ENCODE measurements at places on chromosomes 7 and 10.

- DNase-seq = no peak
These were observed 20.8 kb downstream of the RALA start for GRCh38 chr7:39644170-39644569.

- no peak for DNase-seq
These were observed 20.0 kb downstream of the GLI3 start for GRCh38 chr7:42217053-42217452.

DNA sequence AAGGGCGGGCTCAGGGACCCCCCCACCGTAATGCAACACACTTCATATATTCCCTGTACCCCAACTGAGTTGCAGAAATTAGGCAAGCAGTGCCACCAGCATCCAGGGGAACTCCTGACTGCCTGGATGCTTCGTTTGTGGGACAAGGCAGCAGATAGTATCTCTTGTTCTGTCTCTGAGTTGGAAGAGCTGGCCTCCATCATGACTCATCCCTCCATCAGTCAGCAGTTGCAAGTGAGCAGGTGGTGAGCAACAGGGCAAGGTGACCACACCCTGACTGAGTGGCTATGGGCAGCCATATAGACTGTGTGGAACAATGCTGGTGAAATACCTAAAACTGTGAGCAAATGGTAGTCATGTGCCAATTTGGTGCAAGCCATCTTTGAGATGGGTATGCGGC lies 22.8 kb upstream of the ADAMTS14 start:
- DNase-seq = no peak

GRCh38 chr10:72653383-72654096 lies 27.7 kb upstream of the MICU1 start:
- no peak for DNase-seq

GRCh38 chr7:126667742-126668366 lies 584.9 kb downstream of the GRM8 start:
- DNase-seq = no peak

DNA sequence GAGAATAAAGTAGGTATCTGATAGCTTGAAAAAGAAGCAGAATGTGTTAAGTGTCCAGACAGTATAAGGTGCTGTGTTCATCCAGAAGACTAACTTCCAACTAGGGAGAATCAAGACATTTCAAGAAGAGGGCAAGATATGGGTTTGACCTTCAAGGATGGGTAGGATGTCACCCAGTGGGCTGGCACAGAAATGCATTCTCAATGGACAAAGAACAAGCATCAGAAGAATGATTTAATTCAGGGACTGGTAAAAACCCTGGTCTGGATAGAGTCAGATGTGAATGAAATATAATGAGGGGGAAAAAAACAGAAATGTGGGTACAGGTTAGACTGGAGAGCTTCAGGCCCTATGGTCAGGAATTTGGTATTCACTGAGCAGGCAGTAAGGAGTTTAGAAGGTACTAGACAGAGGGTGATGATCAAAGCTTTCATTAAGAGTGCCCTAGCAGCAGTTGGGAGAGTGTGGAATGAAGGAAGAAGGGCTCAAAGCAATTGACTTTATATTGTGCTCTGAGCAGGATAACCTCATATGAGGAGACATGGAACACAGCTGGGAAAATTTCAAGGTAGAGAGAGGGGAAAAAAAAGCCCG lies 180.7 kb upstream of the ANK3 start:
- DNase-seq = no peak

- no peak for DNase-seq
These were observed 78.6 kb downstream of the ARL5B start for GRCh38 chr10:18737841-18738240.

DNA sequence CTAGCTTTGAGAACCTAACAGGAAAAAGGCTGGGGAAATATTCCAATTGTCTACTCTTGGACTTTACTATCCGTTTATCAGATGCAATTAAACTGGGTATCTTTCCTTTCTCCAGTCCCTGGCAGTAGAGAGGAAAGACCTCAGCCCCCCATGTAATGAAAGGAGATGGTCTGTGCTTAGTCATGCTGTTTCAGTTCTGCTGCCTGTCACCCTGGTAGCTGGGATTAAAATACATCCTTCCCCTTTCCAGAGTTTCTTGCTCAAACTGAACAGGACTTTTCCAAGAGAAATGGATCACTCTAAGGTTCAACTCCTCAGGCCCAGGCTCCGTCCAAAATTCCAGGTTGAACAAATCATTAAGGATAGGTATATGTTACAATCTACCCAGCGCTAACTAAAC lies 202.9 kb downstream of the PTEN start:
- DNase-seq = no peak

DNA sequence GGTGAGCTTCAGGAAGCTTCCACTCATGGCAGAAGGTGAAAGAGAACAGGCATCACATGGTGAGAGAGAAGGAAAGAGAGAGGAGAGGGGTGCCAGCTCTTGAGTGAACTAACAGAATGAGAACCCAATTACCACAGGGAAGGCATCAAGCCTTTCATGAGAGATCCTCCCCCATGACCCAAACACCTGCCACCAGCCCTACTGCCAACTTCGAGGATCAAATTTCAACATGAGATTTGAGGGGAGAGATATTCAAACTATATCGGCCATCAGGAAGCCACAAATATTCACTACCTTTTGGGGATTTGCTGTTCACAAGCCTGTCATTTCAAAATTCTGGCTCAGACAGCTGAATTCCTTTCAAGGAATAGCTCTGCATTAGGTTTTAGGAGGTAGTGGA lies 39.9 kb upstream of the SMNDC1 start:
- DNase-seq = no peak

- DNase-seq = no peak
These were observed 157.3 kb downstream of the SND1 start for GRCh38 chr7:127809261-127809702.

DNA sequence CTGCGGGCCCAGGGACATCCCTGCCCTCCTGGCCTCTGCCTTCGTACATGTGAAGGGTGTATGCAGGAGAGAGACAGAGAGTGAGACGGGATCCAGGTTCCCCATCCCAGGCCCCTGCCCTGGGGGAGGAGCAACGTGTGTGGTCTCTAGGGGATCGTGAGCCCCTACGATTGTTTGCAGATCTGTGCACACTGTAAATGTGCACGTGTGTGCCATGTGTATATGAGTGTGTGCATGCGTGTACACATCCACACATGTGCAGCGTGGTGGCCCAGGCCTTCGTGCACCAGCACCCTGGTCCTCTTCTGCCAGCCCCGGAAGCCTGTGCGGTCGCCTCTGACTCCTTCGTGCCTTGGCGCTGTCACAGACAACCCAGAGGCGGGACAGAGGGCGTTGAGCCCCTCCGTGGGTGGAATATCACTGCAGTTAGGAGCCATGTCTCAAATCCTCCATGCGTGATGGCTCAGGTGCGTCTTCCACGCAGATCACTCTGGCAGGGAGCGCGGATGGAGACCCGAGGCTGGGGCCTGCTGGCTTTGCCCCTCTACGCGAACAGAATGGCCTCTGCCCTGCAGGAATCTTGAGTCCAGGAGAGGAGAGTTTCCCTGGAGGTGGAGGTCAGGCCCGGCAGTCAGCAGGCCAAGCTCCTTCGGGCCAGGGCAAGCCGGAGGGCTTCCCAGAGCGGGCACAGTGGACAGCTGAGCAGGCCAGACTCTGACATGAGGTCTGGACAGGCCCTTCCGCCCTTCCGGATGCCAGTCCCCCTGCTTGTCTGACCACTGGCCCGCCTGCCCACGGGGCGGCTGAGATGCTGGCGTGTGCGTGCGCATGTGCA lies 97.5 kb downstream of the UNCX start:
- DNase-seq = no peak

GRCh38 chr10:132345345-132345744 lies 13.4 kb downstream of the LRRC27 start:
- DNase-seq = no peak

GRCh38 chr7:102208826-102209225 lies 77.8 kb upstream of the SH2B2 start:
- DNase-seq = no peak

- DNase-seq = no peak
These were observed 336.8 kb downstream of the ARL4A start for GRCh38 chr7:13024121-13024674.

- no peak for DNase-seq
These were observed 826.4 kb downstream of the LRMDA start for GRCh38 chr10:76257816-76258215.

GRCh38 chr10:13905281-13905680 lies 318.5 kb downstream of the PRPF18 start:
- DNase-seq = no peak

DNA sequence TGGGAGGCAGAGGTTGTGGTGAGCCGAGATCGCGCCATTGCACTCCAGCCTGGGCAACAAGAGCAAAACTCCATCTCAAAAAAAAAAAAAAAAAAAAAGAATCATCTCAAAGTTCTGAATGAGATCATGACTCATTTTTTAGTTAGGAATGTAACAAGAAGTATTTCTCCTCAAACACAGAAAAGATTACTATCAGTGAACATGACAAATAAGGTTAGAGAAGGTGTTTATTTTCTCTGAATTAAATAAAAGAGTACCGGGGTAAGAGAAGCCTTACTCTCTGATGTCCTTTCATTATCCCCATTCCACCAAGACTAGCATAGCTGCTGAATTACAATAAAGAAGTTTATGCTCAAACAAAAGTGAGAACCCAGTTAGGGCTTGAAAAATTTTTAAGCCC lies 50.1 kb downstream of the IPMK start:
- no peak for DNase-seq

- no peak for DNase-seq
These were observed 74.5 kb upstream of the PDE1C start for GRCh38 chr7:32144676-32145075.

- peak; percentile 33 for DNase-seq
These were observed 13.6 kb upstream of the BPGM start for GRCh38 chr7:134632937-134633540.

- DNase-seq = peak; percentile 17
These were observed 83.1 kb downstream of the SH3PXD2A start for GRCh38 chr10:103772096-103772845.

DNA sequence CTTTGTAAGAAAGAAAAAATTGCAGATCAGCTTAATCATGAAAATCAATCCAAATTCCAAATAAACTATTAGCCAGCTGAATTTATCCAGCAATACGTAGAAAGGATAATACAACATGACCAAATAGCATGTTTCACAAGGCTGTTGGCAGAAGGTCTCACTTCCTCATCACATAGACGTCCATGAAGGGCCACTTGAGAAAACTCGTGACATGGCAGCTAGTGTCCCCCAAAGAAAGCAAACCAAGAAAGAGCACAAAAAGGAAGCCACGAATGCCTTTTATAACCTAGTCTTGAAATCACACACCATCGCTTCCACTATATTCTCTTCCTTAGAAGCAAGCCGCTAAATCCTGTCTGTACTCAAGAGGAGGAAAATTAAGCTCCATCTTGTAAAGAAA lies 105.6 kb upstream of the NRBF2 start:
- no peak for DNase-seq

GRCh38 chr7:137798073-137798763 lies 48.6 kb downstream of the DGKI start:
- DNase-seq = no peak

DNA sequence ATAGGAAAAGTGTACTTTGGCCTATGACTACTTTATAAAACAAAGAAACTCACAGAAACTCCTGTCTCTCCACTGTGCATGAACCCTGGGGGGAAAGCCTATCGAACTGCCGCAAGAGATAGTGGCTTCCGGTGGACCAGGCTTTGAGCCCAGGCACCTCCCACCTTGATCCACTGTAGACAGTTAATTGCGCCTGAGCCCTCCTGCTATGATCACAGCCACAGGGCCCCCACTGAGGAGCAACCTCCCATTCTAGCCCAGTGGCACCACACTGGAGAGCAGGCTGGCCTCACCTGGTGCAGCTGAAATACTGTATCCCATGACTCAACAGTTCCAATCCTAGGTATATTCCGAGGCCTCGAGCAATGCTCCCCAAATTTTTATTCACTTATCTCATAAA lies 98.8 kb downstream of the COBL start:
- DNase-seq = no peak

DNA sequence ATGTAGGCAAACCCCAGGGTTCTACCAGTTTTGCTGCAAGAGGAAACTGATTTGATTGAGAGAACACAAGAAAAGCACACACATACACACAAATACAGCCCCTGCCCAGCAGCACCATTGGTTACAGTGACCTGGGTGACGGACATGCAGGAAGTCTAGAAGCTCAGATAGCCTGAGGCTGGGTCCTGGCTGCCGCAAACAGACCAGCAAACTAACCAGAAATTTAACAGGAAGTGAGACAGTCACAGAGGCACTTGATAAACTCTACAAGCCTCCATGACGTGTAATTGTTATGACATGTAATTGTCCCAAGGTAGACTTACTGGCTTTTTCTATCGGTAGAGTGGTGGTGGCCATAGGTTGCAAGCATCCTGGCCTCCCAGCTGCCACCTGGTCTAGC lies 58.9 kb downstream of the PRKAR2B start:
- DNase-seq = no peak

DNA sequence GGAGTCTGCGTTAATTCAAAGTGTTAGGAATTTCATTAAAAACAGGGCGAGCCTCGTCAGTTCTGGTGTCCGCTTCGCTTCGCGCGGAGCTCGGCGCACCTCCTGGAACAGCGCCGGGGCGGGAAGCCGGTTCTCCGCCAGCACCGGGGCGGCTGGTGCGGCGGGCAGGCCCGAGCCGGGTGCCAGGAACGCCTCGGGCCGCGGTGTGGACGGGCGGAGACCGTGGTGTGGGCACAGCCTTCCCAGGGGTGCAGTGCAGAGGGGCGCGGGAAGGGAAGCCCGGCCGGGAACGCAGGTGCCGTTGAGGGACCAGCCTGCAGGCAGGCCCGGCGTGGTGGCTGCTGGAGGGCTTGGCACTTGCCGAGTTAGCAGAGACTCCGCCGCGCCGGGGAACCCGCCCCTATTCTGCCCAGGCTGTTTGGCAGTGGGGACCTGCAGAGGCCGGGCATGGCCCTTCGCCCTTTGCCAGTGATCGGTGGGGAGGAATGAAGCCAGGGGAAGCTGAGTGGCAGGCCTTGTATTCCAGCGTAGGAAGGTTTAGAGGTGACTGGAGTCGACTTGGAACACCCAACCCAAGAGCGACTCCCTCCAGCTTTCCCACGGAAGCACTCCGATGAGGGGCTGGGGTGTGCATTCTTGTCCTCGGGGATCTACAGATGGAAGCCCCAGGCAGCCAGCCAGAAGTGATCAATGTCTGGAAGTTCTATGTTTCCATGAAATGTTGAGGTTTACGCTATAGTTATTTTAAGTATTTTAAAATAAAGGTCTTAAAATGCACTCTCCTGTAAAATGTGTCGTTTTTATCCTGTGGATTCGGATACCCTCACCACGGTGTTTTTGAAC lies 945 bp upstream of the RHEB start:
- no peak for DNase-seq

DNA sequence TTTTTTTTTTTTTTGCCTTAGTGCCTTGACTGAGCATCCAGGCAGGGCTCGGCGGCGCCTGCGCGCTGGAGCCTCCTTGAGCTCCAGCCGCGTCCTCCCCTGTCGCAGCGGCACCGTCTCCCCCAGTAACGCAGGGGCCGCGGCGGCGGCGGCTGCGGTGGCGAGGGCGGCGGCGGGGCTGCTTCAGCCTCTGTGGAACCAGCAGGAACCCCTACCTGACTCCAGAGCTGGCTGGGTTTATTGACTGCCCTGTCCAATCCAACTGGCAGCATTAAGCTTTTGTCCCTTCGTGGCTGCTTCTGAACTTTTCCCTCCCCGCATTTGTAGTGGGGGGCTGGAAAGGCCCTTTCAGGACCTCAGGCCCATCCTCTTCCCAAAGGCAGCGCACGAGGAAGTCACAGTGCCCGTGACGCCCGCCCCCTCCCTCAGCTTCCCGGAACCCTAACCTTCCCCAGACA lies at the start of gene GPR85:
TSS of gene GPR85 (minus strand) at position 397 of the 458 bp plus-strand sequence. CDS start 2,106 bp downstream, outside the sequence.
- no peak for DNase-seq

Measured in stimulated activated CD4-positive, alpha-beta T cell treated with anti-CD3 and anti-CD28 coated beads, TNF-alpha, amount 100 ng/mL, for 4 hours (primary cell).